H9 (cell line): ENCODE measurements at places on chromosomes 4 and X.

DNA sequence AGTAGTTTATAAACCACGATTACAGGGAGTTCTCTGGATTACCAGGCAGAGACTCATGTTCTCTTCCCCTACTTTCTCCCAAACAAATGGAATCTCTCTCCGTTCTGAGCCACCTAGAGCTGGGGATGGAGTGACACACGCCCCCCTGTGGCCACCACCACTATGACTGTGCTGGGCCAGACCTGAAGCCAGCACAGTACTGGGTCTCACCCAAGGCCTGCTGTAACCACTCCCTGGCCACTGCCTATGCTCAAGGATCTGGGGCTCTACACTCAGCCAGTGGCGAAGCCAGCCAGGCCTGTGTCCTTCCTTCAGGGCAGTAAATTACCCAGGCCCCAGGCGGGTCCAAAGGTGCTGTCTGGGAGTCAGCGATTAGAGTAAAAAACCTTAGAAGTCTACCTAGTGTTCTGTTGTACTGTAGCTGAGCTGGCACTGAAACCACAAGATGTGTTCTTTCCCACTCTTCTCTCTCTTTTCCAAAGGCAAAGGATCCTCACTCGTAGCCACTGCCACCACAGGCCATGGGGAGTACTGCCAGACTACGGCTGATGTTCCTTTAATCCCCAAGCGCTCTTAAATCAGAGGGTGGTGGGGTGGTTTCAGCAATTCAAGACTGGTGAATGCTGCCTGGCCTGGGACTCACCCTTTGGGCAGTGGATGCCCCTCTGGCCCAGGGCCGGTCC, 412.2 kb upstream of the ARX start:
- peak; percentile 81 for DNase-seq

DNA sequence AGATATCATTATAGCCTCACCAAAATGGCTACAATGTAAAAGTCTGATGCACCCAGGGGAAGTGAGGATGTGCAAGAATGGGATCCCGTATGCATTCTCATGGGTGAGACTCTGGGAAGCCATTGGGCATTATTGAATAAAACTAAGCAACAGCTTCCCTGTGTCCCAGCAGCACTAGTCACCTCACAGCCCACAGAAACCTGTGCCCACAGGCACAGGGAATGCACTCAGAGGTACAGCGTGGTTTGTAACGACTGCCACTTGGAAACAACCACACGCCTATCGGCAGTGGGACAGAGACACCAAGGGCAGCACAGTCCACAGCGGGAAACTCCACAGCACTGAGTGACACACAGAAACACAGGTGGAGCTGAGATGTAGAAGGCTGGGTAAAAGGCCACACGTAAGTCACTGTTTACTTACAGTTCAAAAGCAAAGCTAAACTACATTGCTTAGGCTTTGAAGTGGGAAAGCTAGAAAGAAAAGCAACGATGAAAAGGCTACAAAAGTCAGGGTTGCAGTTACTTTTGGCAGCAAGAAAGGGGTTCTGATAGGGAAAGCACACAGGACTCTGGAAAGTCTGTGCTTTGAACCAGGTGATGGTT, 69.2 kb downstream of the HAUS3 start:
- no peak for DNase-seq

DNA sequence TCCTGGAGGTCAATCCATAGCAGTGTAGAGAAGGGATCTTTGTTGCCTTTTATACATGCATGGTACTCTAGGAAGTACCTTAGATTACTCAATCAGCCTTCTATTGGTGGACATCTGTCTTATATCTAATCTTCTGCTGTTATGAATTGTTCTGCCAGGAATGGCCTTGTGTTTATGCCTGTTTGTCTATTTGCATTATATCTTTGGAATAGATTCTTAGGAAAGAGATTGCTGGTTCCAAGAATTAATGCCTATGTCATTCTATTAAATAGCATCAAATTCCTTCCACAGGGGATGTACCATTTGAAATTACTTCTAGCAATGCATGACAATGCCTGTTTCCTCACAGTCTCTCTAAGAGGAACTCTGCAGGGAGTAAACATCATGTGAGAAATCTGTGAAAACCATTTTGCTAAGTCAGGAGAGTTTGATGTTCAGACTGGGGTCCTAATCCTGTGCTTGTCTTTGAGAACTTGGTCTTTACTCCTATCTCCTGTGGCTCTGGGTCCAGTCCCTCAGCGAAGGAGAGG, 42.5 kb downstream of the BEX3 start:
- no peak for DNase-seq

- DNase-seq: no peak
These were observed 352.1 kb upstream of the GATB start for GRCh38 chr4:152112887-152113286.

DNA sequence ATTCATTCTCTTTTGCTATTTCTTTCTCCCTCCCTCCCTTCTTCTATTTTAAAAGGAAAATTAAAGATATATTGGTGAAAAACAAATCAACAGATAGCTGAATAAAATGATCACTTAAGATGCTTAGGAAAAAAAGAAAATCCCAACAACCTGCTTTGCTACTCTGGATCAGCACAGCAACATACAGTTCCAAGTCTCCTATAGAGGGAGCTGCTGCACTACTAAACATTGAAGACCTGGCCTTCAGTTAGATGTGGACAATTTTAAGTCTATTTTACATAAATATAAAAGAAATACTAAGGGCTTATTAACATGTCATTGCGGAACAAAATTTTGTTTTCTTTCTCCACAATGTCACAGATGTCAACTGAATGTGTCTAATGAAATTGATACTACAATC, 226.4 kb downstream of the MAGEB5 start:
- DNase-seq: no peak

DNA sequence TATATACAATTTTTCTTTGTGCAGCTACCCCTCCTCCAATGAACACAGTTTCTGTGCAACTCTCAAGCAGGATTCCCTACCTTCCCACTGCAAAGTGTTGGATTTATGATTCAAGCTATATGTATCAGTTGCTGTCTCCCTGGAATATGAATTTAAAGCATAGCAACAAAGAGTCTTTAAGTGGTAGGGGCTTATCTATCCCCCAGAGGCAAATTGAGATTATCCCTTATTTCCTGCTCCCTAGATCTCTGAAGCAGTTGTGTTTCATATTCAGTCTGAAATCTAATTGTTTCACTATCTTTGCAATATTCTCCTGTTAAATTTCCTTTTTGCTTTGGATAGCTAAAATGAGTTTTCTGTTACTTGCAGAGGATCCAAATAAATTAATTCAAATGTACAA, 263.0 kb downstream of the IQCM start:
- DNase-seq: no peak

GRCh38 chrX:107571296-107571998, 56.9 kb upstream of the PRPS1 start:
- no peak for DNase-seq

DNA sequence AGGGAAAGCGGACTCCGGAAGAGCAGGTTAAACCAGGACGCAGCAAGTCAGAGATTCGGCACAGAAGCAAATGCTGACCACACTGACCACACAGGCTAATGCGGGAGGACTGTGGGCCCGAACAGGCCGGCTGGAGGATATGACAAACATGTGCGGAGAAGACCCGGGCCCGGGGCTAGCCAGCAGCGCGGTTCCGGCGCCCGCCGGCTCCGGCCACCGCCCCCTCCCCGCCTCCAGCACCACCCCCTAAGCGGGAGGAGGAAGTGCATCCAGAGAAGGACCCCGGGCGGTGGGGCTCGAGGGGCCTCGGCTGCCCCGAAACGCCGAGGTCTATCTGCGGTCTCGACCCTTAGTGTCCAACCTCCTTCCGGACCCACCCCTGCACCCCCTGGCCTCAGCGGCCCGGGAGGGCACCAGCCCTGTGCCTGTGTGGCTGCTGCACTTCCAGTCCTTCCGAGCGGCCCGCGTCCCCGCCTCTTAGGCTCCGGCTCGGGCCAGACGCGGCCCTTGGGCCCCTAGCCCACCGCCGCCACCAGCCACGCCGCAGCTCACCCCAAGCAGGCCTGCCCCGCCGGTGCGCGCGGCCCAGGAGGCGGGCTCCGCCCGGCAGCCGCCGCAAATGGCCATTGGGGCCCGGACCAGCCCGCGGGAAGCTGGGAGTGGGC, 2.1 kb downstream of the ELOVL6 start:
- DNase-seq: peak; percentile 72

DNA sequence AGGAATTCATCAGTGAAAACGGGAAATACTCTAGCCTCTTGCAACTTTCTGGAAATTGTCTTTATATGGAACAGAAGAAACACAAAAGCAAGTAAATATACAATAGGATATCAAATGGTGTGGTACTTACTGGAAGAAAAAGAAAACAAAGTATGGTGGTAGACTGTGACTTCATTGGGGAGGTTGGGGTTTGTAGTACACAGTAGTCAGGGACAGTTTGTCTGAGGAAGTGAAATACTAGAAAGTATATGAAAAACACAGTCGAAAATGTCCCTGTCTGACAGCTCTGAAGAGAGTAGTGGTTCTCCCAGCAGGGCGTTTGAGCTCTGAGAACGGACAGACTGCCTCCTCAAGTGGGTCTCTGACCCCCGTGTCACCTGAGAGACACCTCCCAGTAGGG, 390.0 kb upstream of the NWD2 start:
- DNase-seq: no peak

DNA sequence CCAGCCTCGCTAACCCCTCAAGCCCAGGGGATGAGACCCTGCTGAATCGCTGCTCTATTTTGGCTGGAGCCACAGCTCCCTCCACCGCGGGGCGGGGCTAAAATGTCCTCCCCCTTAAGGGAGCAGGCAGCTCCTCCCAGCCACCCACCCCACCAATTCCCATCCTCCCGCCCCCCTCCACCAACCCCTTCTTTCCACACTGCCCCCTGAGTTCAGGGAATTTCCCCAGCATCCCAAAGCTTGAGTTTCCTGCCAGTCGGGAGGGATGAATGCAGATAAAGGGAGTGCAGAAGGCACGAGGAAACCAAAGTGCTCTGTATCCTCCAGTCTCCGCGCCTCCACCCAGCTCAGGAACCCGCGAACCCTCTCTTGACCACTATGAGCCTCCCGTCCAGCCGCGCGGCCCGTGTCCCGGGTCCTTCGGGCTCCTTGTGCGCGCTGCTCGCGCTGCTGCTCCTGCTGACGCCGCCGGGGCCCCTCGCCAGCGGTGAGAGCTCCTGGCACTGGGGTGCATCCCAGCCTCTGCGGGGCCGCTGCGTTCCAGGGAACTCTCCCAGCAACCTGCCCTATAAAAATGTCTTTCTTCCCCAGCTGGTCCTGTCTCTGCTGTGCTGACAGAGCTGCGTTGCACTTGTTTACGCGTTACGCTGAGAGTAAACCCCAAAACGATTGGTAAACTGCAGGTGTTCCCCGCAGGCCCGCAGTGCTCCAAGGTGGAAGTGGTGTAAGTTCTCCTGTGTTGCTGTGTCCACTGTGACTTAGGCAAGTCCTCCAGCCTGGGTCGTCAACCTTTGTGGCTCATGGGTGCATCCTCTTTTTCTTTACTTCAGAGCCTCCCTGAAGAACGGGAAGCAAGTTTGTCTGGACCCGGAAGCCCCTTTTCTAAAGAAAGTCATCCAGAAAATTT, at the start of gene CXCL6:
Gene CXCL6, plus strand, starts transcription at position 306 of the 907 bp plus-strand sequence. Its CDS starts 73 bp downstream, at position 379.
- DNase-seq: peak; percentile 64

- no peak for DNase-seq
These were observed 327.3 kb upstream of the ARX start for GRCh38 chrX:25343060-25343459.

- DNase-seq: no peak
These were observed 9.8 kb downstream of the SCFD2 start for GRCh38 chr4:53355930-53356521.

DNA sequence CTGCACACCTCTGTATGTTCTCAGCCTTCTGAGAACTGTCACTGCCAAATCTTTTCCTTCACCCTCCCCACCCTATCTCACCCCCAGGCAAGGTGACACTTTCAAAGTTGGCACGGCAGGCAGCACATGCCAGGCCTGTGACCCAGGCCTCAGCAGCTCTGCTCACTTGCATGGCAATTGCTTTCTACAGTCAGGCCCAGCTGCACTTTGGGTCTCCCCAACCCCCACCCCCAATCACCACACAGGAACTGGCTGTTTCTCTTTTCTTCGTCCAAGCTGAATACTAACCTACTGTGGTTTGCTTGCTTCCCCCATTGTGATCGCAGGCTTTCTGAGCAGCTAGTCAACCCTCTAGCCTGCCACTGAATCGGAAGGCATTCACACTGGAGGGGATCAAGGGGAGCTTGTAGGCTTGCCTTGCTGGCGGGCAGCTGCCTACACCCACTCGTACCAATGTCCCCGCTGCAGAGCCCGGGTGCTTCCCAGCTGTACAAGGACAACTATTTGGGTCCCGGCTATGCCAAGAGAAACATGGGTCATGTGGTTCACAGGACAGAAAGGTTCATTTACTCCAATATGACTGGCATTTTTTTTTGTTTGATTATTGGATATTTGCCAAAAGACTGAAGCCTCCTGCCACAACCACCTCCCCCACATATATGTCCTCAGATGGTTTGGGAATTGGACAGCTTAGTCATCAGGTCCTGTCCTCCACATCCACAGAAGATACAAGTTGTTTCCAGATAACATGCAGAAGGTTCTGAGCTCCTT, 28.1 kb downstream of the SLC25A43 start:
- DNase-seq: no peak

DNA sequence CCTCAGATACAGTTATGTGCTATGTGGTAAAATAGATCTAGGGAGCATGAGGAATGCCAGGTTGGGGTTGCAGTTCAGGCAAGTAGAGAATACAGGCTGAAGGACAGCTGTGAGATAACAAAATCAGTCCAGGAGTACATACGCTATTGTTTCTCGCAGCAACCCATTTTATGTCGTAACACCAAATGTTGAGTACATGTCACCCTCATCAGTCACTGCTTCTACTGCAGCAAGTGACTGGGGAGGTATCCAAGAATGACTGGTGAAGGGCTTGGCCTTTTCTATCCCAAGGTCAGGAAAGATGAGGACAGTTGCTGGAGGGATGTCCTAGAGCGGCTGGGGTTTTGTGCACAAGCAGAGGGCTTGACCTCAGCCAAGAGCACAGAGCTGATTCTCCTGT, 172.1 kb downstream of the CBR4 start:
- no peak for DNase-seq

- DNase-seq: no peak
These were observed 427.4 kb downstream of the RAB28 start for GRCh38 chr4:13056630-13057189.

DNA sequence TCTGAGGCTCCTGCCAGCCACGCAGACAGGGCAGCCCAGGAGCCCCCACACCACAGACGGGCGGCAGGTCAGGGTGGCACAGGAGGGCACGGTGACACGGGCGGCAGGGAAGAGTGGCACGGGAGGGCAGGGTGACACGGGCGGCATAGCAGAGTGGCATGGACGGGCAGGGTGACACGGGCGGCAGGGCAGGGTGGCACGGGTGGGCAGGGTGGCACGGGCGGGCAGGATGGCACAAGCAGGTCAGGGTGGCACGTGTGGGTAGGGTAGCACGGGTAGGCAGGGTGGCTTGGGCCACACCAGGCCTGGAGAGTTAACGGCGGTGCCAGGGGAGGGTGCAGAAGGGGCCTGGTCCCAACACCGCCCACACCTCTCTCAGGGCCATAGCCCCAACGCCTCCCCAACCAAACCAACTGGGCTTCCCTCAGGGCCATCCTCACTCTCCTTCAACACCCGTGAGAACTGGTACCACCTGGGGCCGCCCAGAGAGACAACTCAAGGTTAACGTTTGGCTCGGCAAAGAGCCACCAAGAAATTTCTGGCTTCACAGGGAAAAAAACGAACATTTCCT, 3.4 kb downstream of the CTBP1 start:
- DNase-seq: no peak

- DNase-seq: no peak
These were observed 1012.9 kb downstream of the RAB28 start for GRCh38 chr4:12471193-12471592.
